ENCODE measurements at places on chromosomes 7 and 10. TPM values are rescaled to one million over a fixed set of nuclear protein-coding genes. Genes with fewer than 3 reads are reported as not detected.

Gene DPP6
- total RNA-seq = 1.2 TPM

Gene CALCR
- total RNA-seq = 0.48 TPM

Gene GLI3
- 17.1 TPM for total RNA-seq

GRCh38 chr10:23363793-23364135, 19.2 kb upstream of the C10orf67 start:
- DNase-seq = no peak

GRCh38 chr7:39745320-39745719, 121.9 kb downstream of the RALA start:
- no peak for DNase-seq

- no peak for DNase-seq
These were observed 495.2 kb downstream of the TCERG1L start for GRCh38 chr10:130816116-130816901.

DNA sequence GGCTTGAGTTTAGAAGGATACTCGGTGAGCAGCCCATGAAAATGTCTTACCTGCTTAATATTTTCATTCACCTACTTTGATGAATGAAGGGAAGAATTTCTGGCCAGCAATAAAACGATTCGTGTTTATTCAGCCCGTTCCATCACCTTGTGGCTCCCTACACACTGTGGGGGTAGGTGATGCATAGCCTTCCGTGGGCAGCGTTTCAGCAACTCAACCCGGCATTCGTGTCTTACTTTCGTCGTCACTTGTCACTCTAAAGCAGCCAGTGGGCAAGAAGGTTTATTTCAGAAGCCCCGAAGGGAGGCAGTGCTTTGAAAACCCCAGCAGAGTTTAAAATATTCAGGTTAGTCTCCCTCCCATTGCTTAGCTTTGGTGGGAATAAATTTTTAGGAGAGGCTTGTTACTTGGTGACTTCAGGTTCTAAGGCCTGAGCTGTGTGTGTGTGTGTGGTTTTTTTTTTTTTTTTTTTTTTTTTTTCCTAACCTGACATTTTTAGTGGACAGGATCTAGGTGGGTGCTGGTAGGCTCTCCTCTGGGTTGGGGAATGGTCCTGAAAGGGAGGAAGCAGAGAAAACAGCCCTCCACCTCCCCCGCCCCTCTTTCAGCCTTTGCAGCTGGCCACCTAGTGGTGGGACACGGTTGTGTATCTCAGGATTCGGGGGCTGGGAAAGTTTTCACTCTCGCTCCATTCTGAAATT, 1.8 kb downstream of the GRK5 start:
- peak; percentile 76 for DNase-seq

DNA sequence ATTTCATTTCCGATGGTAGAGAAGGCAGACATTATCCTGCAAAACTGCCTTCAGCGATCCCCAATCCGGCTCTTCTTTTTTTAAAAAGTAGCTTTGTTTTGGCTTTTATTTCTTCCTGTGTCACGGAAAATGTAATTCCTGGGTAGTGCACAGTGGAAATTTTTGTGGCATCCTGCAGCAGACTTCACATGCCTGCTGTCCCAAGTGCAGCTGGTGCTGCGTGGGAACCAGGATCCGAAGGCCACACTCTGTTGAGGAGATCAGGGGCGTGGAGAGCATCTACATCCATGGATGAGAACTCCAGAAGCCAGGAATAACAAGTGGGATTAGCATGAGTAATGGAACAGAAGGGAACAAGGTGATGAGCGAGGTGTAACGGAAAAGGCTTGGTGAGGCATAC, 4.6 kb downstream of the VWA2 start:
- DNase-seq = no peak

- no peak for DNase-seq
These were observed at the start of gene GIMAP6 for GRCh38 chr7:150631866-150632864. TSS of gene GIMAP6 (minus strand) at chr7:150632385. CDS start at chr7:150630142, 2,243 bp downstream.

GRCh38 chr7:32516551-32517100, 21.3 kb downstream of the AVL9 start:
- DNase-seq = no peak

- DNase-seq = no peak
These were observed 7.9 kb upstream of the MYL10 start for GRCh38 chr7:101636822-101637623.

- DNase-seq = peak; percentile 21
These were observed 53.4 kb downstream of the CFAP58 start for GRCh38 chr10:104406715-104407650.

Data from umbilical cord (tissue), 2 donors.